ENCODE measurements at places on chromosomes 1 and 21.

DNA sequence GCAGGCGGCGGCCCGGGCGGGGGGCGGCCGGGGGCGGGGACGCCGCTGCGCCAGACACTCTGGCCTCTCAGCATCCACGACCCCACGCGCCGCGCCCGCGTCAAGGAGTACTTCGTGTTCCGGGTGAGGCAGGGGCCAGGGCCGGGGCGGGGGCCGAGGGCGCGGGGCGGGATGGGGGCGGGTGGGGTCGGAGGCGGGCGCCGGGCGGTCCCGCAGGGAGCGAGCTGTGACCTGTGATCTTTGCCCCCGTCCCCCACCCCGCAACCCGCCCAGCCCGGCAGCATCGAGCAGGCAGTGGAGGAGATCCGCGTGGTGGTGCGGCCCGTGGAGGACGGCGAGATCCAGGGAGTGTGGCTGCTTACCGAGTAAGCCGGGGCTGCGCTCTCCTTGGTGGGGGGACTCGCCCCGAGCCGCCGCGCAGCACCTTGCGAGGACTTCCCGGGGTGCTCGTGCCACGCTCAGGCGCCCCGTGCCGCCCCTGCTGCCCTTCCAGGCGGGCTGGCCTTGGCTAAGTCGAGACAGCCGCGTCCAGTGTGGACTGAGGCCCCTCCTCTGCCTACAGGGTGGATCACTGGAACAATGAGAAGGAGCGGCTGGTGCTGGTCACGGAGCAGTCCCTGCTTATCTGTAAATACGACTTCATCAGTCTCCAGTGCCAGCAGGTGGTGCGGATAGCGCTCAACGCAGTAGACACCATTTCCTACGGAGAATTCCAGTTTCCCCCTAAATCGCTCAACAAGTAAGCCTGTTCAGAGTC is 514 bp downstream of the TPRG1L start:
- DNase-seq: no peak

DNA sequence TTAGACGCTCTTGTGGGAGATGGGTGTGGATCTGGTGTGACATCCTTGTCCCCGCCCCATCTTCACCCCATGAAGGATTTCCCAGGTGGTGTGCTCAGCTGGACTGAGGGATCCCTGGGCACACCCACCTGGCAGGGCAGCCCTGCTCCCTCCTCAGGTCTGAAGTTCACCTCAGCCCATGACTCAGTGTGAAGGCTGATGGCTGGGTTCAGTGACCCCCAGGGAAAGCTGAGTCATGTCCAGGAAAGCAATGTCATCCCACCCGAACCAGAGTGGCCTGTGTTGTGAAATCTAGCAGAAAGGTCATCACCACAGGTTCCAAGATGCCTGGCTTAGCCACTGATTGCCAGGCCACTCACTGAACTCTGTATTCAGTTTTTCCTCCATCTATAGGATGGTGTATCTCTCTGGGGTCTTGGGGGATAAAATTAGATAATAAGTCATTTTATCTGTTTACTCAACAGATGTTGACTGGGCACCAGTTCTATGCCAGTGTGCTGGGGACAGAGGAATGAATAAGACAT is 97.7 kb upstream of the JUN start:
- peak; percentile 87 for DNase-seq

DNA sequence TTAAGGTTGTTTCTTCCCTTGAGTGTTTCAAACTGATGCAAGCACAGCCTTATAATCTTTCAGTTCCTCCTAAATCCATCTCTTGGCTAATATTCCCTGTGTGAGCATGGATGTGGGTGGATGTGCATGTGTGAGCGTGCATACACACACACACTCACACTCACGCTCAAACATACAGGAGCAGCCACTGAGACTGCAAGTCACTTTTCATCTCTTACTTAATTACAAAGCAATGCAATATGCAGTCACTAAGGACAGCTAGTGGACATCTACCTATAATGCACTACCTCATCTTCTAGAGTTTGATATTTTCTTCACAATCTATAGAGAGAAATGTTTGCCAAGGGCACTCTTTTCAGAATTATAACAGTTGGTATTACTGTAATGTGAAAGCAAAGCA is 1.4 kb downstream of the ESRRG start:
- DNase-seq: peak; percentile 28

DNA sequence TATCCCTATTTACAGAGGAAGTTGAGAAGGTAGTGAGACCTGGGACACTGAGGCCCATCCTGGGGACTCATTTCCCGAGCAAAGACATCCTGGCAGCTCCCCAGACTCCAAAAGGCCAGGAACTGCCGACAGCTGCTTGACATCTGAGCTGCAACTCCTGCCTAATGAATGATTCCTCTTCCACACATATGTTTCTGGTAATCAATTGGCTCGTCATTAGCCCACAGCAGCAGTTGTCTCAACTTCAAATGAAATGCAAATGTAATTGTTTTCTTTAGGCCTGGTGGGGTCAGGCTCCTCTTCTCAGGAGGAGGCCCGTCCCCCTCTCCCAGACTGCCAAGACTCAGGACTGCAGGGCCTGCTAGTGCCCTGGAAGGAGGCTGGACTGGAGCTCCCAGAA is 61.8 kb upstream of the DISP3 start:
- no peak for DNase-seq

DNA sequence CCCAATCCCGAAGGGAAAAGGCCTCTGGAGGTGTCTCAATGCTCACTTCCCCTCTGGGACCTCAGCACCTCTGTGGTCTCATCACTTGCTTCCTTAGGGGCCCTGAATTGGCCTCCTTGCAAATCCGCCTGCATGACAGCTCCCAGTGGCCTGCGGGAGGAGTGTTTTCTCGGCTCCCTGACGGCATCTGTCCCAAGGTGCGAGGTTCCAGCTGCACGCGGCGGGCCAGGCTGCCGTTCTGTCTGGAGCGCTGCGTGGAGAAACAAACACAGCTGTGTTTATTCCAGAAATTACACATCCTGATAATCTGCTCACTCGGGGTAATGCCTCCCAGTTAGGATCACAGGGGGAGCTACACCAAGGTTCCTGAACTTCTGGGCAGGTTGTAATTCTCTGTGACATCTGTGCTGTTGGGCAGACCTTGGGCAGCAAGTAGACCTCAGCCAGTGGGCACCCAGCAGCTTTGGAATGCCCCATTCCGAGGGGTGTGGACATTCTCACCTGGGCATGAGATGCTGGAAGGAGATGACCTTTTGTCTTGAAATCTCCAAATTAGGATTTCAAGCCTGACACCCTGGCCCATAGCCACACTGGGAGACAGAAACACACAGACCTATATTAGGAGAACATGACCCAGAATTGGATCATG is 18.2 kb downstream of the EPHB2 start:
- DNase-seq: no peak

DNA sequence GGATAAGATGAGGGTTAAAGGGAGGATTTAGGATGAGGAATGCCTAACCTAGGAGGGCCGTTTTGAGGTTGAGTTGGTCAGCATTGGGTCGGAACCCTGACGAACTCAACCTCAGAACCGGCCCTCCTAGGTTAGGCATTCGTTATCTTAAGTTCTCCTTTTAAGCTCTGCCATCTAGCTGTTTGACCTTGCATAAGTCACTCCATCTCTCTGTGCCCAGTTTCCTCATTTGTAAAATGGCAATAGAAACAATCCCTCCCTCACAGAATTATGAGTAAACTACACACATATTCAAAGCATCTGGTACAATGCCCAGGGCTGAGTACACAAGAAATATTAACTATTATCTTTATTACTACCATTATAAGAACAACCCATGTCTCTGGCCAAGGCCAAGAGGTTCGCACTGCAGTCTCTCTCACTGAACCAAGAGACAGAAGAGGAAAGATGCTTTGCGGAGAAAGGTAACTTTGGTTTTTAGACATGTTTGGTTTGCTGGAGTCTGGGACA is 4.8 kb downstream of the ABCB10 start:
- DNase-seq: no peak

- peak; percentile 68 for DNase-seq
These were observed 131.0 kb downstream of the TGFBR3 start for GRCh38 chr1:91754816-91755580.

- DNase-seq: no peak
These were observed 24.4 kb downstream of the CD55 start for GRCh38 chr1:207345644-207346477.

DNA sequence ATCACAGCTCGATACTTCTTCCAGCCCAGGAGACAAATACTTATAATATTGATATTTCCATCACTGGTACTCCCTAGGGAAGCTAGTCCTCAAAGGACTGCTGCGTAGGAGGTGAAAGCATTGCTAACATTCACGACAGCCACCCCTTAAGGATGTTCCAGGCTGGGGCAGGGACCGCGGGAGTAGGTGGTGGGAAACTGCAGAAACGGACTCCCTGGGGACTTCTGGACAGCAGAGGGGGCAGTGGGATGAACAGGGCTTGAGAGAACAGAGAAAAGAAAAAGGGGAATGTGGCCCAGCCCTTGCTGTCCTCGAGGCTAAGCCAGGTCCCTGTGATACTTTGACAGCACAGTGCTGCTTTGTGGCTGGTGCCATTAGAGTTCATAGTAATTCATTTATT is 108.0 kb downstream of the HMGB4 start:
- DNase-seq: no peak

GRCh38 chr1:93969371-93969770 is 60.1 kb upstream of the GCLM start:
- no peak for DNase-seq

GRCh38 chr1:96966536-96967138 is 245.1 kb downstream of the PTBP2 start:
- peak; percentile 46 for DNase-seq

DNA sequence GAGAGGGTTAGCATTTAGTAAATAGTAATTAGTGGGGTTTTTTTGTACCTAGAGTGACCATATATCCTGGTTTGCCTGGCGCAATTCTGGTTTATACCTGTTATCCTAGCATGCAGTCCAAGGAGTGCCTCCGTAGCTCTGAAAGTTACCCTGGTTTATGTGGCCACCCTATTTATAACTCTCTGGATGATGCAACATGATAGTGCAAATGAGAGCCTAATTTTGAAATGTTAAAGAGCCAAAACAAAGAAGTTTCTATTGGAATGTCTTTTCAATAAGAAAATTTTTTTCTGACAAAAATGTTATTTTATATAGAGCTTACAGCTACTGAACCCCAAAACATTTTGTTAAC is 5.7 kb downstream of the AHCYL1 start:
- no peak for DNase-seq

DNA sequence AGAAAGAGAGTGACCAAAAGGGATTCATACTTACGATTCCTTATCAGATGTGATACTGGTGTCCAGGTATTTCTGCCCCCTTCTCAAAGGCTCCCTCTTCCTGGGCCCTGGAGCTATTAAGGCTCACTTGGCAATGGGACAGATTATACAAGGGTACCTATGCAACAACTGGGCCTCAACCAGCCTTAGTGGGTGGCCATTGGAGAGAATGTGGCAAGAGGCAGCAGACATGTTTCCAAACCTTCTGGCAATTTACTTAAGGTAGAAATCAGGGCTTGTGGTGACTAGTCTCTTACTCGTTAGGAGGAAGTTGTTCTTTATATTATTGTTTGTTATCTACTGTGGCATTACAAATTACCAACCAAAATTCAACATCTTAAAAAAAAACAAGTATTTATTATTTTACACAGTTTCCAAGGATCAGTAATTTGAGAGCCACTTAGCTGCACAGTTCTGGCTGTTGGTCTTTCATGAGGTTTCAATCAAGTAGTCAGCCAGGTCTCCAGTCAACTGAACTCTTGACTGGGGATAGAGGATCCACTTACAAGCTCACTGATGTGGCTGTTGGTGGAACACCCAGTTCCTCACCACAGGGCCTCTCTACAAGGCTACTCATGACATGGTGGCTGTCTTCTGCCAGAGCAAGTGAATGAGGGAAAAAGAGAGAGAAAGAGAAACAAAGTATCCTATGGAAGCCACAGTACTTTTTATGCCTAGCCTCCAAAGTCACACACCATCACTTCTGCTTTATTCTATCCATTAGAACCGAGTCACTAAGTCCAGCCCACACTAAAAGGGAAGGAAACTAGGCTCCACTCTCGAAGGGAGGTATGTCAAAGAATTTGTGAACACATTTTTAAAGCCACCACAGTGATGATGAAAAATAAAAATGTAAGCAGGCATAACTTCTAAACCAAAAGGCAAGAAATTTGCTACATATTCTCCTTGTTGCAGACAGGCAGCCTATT is 10.7 kb downstream of the ZNF648 start:
- DNase-seq: no peak

DNA sequence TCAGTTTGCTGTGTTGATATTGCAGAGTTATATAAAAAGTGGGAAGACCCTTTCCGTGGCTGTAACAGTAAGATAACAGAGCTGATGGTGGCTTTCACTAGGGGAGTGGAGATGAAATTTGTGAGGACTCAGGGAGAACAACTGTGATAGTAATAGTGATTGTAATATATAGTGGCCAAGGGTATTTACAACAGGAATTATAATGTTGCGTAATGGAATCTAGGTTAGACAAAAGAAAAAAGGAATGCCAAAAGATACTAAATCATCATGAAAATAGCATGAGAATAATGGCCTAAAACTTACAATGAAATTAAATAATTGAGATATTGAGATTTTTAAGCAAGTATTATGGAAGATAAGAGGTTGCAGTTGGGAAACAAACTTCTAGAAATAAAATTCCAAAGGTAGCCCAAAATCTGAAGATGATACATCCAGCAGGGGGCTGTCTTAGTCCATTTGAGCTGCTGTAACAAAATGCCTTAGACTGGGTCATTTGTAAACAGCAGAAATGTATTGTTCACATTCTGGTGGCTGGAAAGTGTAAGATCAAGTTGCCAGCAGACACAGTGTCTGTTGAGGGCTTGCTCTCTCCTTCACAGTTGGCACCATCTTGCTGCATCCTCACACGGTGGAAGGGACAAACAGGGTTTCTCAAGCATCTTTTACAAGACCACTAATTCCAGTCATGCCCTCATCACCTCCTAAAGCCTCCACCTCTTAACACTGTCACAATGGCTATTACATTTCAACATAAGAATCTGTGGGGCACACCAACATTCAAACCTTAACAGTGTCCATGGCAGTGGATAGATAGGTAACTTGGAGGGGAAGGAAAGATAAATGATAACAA is 711.2 kb downstream of the MRPL39 start:
- no peak for DNase-seq

- no peak for DNase-seq
These were observed 1.2 kb downstream of the ELK4 start for GRCh38 chr1:205630651-205631009.

DNA sequence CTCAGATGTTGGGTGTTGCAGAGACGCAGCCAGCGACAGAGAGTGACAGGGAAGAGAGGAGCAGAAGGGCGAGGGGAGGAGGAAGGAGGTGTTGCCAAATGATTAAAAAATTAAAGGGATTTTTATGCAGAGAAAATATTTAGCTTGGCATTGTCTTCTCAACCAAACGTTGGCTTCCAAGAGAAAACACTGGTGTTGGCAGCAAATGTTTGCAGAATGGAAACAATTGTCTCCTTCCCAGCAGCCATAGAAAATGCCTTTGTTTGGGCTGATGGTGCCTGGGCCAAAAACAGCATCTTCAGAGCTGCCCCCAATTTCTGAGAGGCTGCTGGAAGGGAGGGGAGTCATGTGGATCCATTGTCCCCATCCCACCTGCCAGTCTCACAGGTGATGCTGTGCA is 29.7 kb upstream of the GRIK3 start:
- no peak for DNase-seq

GRCh38 chr1:245765230-245766000 is 610.6 kb downstream of the KIF26B start:
- no peak for DNase-seq
